ENCODE measurements at places on chromosomes 1 and 21.

GRCh38 chr1:27045973-27046558, 33.4 kb upstream of the TENT5B start:
- peak; percentile 60 for DNase-seq

DNA sequence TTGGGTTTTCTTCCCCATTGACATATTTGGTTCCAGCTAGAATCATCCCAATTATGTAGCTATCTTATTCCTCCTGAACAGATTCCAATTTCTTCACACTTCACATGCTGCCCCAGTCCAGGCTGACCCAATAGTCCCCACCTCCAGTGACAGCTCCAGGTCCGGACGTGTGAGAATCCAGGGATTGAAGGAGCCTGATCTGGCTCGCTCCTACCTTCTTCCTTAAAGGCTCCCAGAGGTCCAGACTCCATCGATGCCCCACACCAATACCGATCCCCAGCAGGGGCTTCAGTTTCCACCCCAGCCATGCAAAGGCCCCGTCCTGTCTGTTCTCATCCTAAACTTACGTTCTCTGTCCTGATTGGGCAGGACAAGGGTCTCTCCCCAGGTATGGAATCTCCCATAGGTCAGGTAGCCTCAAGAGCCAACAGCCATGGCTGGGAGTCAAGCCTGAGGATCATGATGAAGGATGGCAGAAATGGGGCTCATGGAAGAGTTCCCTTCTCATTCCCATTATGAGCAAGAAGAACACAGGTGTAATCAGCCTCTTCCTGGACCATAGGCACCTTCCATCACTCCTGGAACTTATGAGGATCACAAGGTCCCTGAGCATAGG, 20.4 kb upstream of the SLAMF9 start:
- no peak for DNase-seq

- DNase-seq = no peak
Measured at GRCh38 chr1:87983841-87984240, 655.2 kb downstream of the LMO4 start.

GRCh38 chr1:92975551-92976232, 14.4 kb upstream of the DIPK1A start:
- no peak for DNase-seq

GRCh38 chr1:153346077-153346723, 2.4 kb downstream of the PGLYRP4 start:
- no peak for DNase-seq

DNA sequence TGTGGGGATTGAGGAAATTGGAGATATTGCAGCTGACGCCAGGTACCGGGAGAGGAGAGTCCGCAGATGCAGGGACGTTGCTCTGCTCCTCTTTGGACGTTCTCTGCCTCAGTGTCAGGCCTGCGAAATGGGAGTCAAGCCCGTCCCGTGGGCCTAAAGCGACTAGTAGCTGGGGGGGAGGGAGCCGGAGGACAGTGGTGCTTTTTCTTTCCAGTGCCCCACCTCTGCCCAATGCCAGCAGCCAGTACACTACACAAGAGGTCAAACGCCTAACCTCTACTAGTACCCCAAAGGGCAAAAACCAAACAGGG, 413.6 kb upstream of the ESRRG start:
- DNase-seq = no peak

DNA sequence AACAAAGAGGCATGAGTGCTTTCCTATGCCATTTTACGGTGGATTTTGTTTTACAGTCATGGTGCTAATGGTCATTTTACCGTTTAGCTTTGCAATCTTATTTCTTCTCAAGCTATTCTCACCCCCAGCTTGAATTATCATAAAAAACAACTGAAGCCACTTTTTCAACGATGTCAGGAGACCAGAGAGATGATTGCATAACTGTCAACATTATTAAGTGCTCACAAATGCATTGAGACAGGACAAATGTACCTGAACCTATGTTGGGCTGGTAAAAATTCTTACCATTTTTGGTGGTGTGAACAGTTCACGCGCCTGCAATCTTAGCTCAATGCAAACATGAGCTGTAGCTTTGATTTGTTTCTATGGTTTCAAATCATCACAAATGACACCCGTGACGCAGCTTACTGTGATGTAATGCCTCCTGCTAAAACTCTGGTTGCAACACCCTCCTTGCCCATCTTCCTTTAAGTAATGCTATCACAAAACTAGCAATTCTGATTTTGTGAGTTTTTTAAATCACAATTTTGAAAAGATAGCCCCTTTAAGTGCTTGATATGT, 104.4 kb downstream of the UCHL5 start:
- DNase-seq = no peak

DNA sequence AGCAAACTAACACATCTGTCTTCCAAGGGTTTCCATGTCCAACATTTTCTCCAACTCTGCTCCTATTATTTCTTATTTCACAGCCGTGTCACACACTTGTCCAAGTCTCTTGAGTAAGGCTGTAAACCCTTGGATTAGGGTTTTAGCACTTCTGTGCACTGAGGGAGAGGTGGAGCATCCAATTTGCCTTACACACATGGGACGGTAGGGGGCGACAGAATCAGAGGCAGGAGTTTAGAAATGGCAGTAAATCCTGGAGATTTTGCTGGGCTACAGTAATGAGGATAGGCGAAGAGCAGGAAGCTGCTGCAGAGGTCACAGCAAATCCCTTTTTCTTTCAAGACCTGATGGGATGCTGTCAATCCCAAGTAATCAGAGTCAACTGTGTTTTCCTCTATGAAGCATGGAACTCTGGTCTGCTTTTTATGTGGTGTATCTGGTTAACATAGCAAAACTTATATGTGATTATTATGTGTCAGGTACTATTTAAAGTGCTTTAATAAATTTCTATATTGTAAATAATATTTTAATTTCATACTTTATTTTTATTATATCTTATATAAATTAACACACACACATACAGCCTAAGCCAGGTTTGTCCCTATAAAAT, 15.4 kb upstream of the LCE5A start:
- DNase-seq = no peak

- no peak for DNase-seq
Measured at GRCh38 chr1:20974069-20974468, 187.0 kb upstream of the HP1BP3 start.

DNA sequence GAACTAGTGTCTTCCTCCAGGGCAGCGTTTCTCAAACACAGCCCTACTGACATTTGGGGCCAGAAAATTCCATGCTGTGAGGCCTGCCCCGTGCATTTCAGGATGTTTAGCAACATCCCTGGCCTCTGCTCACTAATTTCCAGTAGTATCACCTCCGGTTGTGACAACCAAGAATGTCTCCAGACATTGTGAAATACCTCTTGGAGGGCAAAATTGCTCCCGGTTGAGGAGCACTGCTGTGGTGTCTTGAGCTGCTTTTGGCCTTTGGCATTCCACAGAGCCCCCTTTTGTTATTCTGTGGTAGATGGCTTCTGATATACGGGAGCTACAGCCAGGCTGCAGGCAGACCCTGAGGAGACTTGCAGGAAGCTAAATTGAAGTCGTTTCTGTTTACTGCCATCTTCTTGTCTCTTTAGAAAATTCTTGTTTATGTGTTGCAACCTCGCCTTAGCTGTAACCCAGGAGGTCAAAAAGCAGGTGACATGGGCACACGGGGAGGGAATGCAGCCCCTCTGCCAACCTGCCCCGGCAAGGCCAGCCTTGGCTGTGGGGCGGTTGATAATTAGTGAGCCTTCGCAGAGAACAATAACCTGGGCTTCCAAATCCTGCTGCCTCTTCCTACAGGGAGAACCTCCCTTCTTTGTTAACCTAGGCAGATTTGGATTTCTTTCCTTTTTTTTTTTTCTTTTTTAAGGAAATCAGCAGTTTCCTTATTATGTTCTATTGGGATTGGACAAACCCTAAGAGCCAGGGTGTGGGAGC, 74.7 kb upstream of the AKT3 start:
- DNase-seq = no peak

DNA sequence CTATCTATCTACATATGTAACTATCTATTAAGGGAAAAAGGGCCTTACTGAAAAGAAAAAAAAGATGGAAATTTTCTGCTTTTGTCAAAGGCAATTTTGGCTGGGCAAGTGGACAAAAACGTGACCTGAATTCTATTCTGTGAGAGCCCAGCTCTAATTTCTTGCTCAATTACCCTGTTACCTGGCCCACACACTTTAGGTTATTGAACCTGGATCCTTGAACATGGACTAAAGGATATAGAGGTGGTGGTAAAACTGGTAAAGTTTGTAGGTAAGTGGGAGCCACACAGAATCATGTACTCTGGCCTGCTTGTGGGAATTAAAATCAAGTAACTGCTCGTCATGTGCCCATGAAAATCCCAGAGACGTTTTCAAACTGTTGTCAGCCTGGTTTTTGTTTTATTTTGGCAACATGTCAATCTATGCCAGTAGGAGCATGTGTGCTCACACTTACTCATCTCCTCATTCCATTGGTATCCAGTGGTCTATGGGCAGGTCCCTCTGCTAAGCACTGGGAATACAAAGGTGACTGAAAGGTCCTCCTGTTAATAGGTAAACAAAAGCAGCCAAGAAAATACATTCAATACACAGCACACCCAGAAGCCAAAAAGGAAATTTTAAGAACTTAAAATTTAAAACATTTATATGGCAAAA, 113.7 kb upstream of the WARS2 start:
- no peak for DNase-seq

DNA sequence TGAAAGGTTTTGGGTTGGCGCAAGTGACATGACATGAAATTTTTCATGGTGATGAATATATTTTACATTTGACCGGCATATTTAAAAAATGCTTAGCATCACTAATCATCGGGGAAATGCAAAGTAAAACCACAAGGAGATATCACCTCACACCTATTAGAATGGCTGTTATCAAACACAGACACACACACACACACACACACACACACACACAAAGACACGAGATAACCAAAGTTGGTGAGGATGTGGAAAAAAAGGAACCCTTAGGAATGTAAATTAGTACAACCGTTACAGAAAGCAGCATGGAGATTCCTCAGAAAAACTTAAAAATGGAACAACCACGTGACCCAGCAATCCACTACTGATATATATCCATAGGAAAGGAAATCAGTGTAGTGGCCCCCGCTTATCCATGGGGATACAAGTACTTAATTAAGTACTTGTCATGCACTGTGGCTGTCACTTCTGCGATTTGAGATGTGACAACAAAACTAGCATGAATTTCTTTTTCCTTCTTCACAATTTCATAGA, 15.9 kb upstream of the PRELP start:
- DNase-seq = no peak

GRCh38 chr21:32717851-32718316, 9.9 kb downstream of the SYNJ1 start:
- no peak for DNase-seq

DNA sequence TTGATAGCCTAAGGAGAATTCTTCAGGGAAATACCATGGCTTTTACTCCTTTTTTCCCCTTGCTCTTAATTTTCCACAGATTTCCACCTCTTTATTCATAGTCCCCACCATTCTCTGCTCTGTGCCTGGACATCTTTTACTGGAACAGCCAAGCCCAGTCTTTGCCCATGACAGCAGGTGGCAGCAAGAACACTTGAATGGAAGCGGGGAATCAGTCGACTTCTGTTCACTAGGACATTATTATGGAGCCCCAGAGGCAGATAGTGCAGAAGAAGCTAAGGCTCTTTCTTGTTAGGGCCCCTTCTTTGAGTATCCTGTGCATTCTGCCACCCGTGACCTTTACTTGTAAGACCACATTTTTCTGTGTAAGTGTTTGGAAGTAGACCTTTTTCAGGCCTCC, 6.3 kb downstream of the OR14I1 start:
- no peak for DNase-seq

GRCh38 chr1:109658533-109659042, 2.7 kb downstream of the GSTM4 start:
- DNase-seq = no peak

DNA sequence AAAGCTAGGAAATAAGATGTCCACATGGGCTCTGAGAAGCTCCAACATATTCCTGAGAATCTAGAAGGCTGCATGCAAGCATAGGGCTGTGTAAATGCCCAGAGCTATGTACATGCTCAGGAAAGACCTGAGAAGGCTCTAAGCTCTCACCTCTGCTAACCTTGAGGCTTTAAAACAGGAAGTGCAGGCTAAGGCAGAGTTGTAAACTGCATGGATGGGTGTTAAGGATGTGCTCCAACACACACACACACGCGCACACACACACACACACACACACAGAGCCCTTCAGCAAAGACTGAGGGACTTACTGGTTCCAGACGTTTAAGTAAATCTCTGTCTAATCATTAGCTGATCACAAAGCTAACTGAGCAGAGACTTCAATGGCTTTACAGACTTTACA, 162.9 kb downstream of the TRABD2B start:
- no peak for DNase-seq

GRCh38 chr1:211347077-211347844, 20.6 kb downstream of the TRAF5 start:
- DNase-seq = no peak

- DNase-seq = no peak
Measured at GRCh38 chr1:201090541-201090940, 21.7 kb downstream of the CACNA1S start.

GRCh38 chr1:14954210-14954609, 199.3 kb upstream of the TMEM51 start:
- no peak for DNase-seq

DNA sequence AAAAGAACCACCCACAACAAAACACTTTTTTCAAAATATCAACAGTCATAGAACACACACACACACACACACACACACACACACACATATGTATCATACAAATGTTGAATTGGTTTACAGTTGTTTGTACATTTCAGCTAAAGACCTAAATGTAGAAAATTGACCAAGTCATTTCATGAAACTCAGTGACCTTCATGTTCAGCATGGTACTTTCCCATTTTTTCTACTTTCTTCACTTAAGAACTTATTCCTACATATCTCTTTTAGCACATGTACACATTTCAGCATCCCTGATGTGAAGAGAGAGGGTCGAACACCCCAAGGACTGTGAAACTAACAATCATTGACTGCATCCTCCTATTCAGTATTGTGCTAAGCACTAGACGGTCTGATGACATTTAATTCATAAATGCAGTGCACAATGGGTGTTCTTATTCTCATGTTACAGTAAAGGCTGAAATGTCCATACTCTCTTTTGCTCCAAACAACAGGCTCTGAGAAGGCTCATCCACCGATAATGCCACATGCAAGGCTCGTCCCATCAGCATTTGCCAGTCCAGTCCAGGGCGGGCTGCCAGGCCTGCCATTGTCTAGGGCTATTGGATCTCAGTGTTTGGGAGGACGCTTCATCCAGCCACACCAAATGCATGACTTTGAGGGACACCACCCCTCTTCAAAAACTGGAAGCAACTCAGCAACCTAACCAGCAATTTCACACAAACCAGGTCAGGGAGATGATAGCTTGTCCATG, 150.1 kb upstream of the RUNX1 start:
- DNase-seq = no peak

GRCh38 chr1:38179483-38179882, 132.9 kb upstream of the POU3F1 start:
- no peak for DNase-seq

DNA sequence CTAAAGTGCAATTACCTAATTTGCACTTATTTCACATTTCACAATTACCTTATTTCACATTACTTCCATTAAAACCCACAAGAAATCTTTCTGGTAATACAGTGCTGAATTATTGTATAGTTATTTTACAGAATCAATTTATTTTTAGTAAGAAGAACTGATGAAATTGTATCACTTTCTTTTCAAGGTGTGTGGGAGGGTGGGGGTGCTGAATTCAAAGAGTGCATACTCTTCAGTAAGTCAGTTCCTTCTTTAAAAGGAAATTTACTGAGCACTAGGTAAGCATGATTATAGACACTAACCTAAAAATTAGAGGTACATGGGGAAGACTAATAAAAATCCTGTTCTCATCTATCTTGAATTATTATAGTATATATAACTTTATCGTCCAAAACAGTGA, 731.6 kb upstream of the ADGRL4 start:
- no peak for DNase-seq

- no peak for DNase-seq
Measured at GRCh38 chr1:210598135-210598652, 269.5 kb downstream of the HHAT start.
